ENCODE measurements at places on chromosomes 3 and 15.

DNA sequence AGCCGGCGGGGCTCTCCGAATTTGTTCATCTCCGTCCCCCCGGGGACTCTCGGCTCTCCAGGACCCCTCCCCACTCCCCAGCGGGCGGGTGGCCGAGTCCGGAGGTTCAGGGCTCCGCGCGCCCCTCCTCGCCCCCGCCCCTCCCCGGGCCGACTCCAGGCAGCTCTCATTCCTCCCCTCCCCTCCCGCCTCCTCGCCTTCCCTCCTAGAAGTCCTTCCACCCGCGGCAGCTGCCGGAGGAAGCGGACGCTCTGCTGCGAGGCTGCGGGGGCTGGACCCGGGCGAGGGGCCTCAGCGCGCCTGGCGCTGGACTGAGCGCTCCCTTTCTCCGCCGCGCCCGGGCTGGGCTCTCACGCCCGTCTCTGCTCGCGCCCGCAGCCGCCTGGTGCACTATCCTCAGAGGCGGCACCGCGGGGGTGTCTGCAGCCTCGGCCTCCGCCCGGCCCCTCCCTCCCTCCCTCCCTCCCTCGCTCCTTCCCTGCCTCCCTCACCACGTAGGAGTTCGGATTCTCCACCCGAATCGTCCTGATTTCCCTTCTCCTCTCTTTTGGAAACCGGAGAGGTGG lies at the start of gene ROBO2:
TSS of gene ROBO2 (plus strand) at position 494 of the 566 bp plus-strand sequence. CDS start 687 bp downstream, outside the sequence.
- no peak for DNase-seq

GRCh38 chr3:112671930-112672715 lies 31.2 kb upstream of the CCDC80 start:
- DNase-seq: peak; percentile 98

GRCh38 chr3:120212505-120212904 lies 72.5 kb downstream of the GPR156 start:
- no peak for DNase-seq

DNA sequence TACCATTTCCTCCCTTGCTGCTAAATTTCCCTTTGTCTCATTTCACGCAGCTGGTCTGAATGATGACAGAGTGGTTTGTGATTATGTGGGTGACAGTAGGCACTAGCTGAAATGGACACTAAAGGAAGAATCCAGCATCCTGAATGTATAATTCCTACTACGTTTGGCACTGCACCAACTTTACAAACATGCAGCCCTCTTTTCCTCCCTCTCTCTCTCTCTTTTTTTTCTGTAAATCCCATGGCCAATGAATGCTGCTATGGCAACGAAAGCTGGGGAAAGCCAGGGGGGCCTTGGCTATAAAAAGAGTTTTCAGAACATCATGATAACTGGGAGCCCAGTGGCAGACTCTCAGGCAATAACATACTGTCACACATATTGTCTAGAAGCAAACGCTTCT lies 367.2 kb upstream of the AGTR1 start:
- DNase-seq: no peak

GRCh38 chr3:133927540-133928066 lies 31.9 kb upstream of the RAB6B start:
- DNase-seq: no peak

- no peak for DNase-seq
Measured at GRCh38 chr15:67758619-67759300, 66.5 kb upstream of the SKOR1 start.

DNA sequence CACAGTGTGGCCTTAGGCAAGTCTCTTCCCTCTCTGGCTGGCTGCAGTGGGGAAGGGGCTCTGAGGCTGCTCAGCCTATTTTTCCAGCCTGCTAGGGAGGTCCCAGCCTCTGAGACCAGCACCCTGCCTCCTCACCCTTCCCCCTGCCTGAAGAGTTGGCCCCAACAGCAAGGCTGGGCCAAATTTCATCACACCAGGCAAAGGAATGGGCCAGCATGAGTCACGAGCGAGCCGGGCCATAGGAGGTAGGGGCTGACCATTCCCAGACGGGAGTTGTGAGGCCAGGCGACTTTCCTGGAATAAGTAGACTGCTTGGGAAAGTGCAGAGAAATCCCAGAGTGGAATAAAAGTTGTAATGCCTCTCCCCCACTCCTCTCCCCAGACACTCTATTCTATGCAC lies 5.7 kb upstream of the FBLN2 start:
- peak; percentile 88 for DNase-seq
